Activated CD4-positive, CD25-positive, alpha-beta regulatory T cell (primary cell): ENCODE measurements at places on chromosomes 11 and 22.

DNA sequence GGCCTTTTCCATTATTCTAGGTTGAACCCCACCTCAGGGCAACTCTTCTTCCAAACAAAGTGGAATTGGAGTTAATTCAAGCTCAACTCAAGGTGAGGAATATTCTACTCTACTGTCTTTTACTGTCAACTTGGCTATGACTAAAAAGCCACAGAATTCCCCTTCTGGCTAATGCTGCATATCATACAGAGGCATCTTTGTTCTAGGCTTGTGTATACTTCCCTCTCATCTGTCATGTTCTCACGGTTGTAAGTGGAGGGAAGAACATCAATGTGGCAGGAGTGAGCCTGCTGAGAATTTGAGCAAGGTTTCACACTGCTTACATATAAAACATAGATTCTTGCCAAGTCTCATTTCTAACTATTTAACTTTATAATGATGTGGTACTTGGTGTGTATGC is 921.4 kb upstream of the CNTN5 start:
- no peak for DNase-seq

GRCh38 chr11:9076661-9077060 is 14.7 kb downstream of the SCUBE2 start:
- DNase-seq, result no peak

DNA sequence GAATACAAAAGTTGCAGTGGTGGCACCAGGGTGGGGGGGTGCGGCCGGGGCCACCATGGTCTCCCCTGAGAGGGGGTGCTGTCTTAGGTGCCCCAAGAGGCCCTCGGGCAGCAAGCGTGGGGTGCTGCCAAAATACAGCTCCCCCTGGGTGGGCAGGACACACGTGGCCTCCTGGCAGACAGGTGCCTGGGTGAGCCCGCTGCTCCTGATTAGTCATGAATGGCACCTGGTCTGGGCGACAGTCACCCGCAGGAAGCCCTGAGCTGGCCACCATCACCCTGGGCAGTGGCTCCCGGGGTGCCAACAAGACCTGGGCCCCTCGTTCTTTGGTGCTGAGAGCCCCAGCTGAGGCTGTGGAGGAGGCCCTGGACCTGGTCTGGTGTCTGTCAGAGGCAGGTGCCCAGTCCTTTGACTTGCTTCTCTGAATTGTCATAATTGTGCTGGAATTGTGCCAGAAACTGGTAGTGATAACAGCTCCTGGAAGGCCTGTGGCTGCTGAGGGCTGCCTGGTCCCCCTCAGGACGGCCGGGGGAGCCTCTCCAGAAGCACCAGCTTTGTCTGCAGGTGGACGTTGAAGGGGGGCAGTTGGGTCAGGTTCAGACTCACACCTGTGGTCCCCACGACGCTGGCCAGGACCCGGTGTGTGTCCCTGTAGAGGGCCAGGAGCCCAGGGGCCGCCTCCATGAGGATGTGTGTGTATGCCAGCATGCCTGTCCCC is 14.8 kb downstream of the ALG12 start:
- no peak for DNase-seq

DNA sequence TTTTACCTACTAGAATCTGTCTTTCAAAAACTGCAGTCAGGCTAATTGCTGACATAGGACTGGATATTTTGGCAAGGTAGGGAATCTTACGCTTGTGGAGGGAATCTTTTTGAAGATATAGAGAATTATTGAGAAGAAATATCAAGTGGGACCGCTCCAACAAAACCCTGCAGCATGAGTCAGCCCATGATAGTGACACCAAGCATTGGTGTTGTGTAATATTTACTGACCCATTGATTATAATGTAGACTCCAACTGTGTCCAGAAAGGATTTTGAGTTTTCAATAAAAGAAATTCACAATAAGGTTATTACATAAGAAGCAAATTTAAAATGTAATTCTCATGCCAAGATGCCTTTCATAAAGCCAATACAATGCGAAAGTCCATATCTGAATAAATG is 20.7 kb downstream of the MS4A4A start:
- no peak for DNase-seq

DNA sequence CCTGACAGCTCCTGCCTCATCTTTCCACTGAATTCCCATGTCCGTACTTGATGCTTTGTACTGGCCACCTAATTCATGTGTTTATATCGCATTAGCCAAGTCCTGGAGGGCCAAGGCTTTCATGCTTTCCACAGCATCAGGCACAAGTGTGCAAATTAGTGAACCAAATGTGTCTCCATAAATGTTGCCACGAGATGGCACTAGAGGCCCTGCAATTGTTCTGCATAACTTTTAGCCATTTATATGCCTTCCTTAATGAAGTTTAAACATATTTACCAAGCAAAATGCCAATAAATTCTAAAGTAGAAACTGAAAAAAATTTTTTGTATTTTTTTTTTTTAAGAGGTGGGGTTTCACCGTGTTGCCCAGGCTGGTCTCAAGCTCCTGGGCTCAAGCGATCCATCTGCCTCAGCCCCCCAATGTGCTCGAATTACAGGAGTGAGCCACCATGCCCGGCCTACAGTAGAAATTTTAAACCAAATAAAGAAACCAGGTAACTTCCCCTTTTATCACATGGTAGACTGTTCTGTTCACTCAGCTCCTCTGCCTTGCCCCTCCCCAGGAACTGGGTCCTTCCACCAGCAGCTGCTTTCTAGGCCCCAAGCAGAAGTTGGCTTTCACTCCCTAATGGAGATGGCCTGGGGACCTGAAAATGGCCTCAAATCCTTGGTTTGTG is 20.8 kb upstream of the IL18BP start:
- peak; percentile 22 for DNase-seq

GRCh38 chr11:41996533-41996932 is 537.1 kb upstream of the LRRC4C start:
- no peak for DNase-seq

DNA sequence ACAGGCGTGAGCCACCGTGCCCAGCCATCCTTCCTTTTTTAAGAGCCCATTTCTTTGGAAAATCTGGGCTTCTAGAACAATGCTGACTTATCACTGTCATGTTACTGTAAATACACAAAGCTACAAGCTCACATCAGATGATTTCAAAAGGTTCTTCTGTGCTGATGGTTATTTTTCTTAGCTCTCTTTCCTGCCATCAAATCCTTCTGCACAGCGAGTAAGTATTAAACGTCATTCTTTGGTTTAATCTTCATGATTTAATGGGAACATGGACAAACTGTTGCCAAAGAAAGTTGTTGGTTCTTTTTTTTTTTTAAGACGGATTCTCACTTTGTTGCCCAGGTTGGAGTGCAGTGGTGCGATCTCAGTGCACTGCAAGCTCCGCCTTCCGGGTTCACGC is 43.3 kb upstream of the NUP50 start:
- no peak for DNase-seq

GRCh38 chr11:37929100-37929653 is 1331.1 kb upstream of the RAG2 start:
- DNase-seq, result no peak

GRCh38 chr22:28792491-28793383 is 7.6 kb downstream of the XBP1 start:
- no peak for DNase-seq

DNA sequence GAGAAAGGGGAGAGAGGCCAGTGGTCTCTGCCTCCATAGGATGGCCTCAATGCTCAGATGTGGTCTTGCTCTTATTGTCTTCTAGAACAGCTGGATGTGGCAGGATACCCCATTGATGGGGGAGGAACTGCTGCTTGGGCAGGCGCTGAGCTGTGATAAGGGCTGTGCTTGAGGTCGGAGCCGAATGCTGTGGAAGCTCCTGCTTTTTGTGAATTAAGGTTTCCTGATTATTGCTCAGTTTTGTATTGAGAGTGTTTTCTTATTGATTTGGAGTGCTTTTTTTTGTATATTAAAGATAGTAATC is 57.2 kb downstream of the CABIN1 start:
- no peak for DNase-seq

GRCh38 chr11:13362596-13363109 is 85.1 kb downstream of the BMAL1 start:
- DNase-seq, result no peak

GRCh38 chr11:7686761-7687160 is 13.5 kb upstream of the CYB5R2 start:
- no peak for DNase-seq

GRCh38 chr22:24247564-24248344 is 2.9 kb upstream of the GGT5 start:
- peak; percentile 24 for DNase-seq

GRCh38 chr11:10490398-10491241 is 35.6 kb downstream of the AMPD3 start:
- DNase-seq, result no peak

- DNase-seq, result no peak
Measured at GRCh38 chr22:48745842-48746788, 1081.6 kb downstream of the BRD1 start.

DNA sequence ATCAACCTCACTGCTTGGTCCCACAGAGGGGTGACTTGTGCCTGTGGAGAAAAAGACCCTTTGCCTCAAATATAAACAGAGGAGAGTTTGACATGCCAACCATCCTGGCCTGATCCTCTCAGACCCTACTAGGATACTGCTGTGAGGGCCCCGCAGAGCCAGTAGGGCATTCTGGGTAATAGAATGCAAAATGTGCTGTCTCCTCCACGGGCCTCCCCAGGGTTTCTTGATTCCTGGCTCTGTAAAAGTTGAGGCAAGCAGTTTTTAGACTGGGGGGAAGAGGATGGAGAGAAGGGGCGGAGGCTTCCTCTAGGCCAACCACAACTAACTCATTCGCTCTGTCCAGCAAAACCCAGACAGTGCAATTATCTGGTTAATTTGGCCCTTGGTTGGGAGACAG is 81.7 kb downstream of the SYN3 start:
- no peak for DNase-seq

DNA sequence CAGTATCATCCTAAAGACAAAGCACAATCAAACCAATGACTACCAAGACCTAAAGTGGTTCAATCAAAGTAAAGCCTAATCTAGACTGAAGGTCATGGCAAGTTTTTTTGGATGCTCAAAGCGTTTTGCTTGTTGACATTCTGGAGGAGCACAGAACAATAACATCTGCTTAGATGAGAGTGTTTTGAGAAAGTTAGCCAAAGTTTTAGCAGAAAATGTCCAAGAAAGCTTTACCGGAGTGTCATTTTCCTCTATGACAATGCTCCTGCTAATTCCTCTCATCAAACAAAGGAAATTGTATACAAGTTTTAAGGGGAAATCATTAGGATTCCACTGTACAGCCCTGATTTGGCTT is 256.9 kb upstream of the FAT3 start:
- no peak for DNase-seq

GRCh38 chr22:24761888-24762675 is 12.4 kb downstream of the PIWIL3 start:
- DNase-seq, result no peak

- DNase-seq, result no peak
Measured at GRCh38 chr22:44325718-44326490, 13.2 kb upstream of the SHISAL1 start.

- DNase-seq, result no peak
Measured at GRCh38 chr11:108895579-108896480, 231.0 kb downstream of the DDX10 start.

DNA sequence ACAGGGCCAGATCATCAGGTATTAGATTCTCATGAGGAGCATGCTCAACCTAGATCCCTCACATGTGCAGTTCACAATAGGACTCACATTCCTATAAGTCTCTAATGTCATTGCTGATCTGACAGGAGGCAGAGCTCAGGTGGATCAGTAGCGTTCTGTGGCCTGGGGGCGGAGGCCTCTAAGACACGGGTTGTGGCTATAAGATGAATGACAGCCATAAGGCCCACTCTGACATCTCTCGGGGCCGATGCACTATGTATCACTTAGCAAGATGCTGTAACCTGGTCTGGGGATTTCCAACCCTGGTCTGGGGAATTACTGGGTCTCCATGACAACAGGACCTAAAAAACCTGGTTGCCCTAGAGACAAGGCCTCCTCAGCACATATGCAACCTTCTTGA is 932.7 kb downstream of the TBC1D22A start:
- no peak for DNase-seq

- no peak for DNase-seq
Measured at GRCh38 chr11:119652907-119653659, 75.9 kb downstream of the NECTIN1 start.
